Caco-2 (cell line): ENCODE measurements at places on chromosomes 2 and 18. TPM values are rescaled to one million over a fixed set of nuclear protein-coding genes. Genes with fewer than 3 reads are reported as not detected.

DNA sequence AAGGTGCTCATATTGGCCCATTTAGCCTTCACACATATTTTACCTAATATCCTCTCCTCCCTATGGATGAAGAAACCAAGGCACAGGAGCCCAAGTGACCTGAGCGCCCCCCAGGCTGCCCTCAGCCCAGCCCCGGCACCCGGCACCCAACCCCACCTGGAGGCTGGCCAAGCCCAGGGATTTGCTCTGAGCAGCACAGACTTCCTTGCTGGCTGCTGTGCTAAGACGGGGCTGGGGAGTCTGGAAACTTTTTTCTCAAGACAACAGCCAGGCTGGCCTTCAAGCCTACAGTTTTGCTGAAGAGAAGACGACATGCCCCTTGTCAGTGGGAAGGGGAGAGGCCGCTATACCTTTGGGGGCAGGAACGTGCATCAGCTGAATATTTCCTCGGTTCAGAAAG, 52.7 kb upstream of the LAMA1 start:
- no peak for DNase-seq

GRCh38 chr2:78564666-78565065, 460.8 kb upstream of the REG3G start:
- no peak for DNase-seq

DNA sequence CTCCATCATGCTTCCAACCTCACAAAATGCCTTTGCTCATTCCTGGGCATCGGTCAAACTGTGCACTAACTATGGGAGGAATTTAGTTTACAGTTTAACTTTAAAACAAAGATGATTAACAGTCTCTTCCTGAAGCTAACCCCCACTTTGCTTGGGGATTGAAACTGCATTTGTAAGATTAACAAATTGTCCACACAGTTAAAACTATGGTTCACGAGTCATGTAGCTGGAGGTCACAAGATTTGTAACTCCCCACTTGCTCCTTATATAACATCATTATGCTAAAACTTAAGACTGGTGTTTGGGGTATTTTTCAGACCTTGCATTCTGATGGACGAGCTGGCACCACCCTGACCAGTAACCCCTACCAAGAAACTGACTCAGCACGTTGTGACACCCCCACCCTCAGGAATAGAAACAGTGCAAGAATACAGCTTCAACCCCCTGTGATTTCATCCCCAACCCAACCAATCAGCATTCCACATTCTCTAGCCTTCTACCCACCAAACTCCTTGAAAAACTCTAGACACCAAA, 252.3 kb downstream of the MBD5 start:
- DNase-seq, result no peak

GRCh38 chr2:227761740-227762476, 16.2 kb downstream of the SCYGR8 start:
- peak; percentile 41 for DNase-seq

DNA sequence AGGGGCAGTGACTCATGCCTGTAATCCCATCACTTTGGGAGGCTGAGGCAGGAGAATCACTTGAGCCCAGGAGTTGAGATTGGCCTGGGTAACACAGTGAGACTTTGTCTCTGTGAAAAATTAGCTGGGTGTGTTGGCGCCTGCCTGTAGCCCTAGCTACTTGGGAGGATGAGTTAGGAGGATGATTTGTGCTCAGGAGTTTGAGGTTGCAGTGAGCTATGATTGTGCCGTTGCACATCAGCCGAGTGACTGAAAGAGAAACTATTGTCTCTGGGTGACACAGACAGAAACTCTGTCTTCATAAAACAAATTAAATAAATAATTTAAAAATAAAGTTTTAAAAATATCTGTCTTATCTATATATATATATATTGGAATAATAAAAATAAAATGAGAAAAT, 1844.6 kb upstream of the PIK3C3 start:
- DNase-seq, result no peak

GRCh38 chr2:221518935-221519625, 53.0 kb downstream of the EPHA4 start:
- peak; percentile 47 for DNase-seq

DNA sequence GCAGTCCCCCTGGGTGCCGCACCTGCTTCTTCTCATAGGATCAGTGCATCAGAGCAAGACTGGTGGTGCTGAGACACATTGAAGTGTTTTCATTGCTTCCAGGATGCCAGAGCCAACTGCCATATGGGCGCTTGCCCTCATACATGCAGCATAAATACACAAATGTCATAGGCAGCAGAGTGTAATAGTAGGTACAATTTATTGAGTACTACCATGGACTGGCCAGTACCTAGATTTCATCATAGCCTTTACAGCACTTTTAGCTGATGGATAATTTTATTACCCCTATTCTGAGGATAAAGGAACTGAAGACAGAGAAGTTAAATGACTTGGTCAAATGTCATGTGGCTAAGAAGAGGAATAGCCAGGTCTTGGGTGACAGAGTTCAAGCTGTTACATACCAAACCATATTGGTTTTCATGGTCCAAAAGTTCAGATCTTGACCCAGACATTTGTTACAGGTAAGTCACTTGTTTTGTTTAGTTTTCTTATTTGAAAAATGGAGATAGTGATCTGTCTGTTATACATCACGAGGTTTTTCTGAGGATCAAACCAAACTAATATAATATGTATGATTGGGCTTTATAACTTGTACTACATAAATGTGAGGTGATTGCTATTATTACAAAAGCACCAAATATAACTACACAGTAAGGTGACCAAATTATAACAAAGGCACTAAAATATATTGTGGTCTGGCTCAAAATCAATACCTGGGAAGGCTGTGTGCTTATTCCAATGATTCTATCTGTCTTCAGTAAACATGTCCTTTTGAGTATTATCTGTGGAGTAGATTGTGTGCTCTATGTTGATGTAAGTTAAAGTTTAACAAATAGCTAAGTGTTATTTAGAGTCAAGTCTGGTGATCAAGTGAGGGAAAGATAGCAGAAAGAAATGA, 151.9 kb upstream of the CYRIA start:
- DNase-seq, result no peak

DNA sequence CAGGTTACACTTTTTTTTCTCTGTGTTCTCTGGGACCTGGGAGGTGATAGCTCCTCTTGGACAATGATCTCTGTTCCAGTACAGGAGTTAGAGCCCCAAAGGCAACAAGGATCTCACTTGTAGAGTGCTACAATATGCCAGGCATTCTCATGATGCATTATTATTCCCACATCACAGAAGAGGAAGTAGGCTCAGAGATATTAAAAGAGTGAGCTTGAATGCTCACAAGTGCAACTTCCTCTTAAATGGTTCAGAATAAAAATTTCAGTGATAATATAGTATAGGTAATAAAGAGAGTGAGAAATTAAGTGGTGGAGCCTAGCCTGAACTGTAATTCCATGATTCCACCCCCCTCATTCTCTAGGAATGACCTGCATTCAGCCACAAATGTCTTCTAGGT, 21.4 kb downstream of the POLE4 start:
- DNase-seq, result no peak

- DNase-seq, result no peak
Measured at GRCh38 chr18:9478545-9478944, 3.2 kb downstream of the RALBP1 start.

GRCh38 chr2:99841749-99842148, 300.6 kb downstream of the AFF3 start:
- no peak for DNase-seq

DNA sequence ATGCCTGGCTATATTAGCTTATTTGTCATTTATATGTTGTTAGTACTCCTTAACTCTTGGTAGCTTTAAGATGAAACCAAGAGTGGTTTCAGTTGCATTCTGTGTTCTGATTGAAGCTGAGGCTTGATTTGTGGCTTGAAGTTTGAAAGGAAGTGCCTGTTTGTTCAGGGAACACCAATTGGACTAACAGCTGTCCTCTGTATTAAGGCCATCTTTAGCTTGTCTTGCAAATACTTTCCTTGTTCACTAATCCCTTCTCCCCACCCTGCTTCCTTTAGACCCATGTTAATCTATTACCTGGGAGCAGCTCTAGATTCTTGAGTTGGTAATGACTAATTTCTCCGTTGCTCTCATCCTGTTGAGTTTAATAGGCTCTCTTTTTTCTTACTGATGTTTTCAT, 13.4 kb downstream of the ITGA6 start:
- no peak for DNase-seq

- no peak for DNase-seq
Measured at GRCh38 chr18:57744211-57744694, 58.9 kb downstream of the ATP8B1 start.

- no peak for DNase-seq
Measured at GRCh38 chr2:238601433-238602222, 174.9 kb downstream of the ASB1 start.

- DNase-seq, result no peak
Measured at GRCh38 chr2:49189512-49190225, 35.4 kb upstream of the FSHR start.

DNAJC5G gene
- total RNA-seq, result 0.25 and 0.51 TPM in 2 replicates

GRCh38 chr2:189581354-189582139, 961 bp upstream of the SLC40A1 start:
- peak; percentile 86 for DNase-seq

CDH2 gene
- total RNA-seq, result 0.81 and 1.4 TPM in 2 replicates

DNA sequence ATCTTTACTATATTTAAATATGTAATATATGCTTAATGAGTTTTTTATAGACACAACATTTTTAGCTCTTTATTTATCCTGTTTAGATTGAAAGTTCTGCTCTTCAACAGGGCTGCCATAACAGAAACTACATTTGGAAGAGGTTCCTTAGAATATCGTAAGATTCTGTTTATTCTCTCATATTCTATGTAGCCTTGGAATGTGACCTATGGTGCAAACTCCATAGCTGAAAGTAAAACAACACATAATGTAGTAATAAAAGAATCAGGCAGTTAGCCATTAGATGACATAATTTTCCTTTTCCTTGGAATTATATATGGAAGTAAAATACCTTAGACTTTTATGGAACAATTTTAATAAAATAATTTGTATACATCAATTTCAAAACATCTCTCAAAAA, 91.3 kb downstream of the ZNF804A start:
- DNase-seq, result no peak

DNA sequence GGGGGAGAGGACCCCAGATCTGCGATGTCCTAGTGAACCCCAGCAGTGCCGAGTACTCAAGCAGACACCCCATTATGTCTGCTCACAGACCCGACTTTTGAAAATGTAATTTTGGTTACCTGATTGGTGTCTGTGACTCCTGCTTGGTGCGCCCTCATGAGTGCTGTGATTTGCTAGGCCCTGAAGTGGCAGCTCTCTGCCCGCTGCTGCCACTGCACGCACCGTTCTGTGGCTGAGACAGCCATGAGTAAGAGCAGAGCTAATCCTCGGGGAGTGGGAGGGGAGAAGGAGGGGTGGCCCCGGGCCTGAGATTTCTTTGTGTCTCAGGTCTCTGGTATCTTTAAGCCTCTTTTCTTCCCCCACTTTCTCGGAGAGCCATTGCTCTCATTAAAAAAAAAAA, 18.2 kb downstream of the FHOD3 start:
- DNase-seq, result no peak

DNA sequence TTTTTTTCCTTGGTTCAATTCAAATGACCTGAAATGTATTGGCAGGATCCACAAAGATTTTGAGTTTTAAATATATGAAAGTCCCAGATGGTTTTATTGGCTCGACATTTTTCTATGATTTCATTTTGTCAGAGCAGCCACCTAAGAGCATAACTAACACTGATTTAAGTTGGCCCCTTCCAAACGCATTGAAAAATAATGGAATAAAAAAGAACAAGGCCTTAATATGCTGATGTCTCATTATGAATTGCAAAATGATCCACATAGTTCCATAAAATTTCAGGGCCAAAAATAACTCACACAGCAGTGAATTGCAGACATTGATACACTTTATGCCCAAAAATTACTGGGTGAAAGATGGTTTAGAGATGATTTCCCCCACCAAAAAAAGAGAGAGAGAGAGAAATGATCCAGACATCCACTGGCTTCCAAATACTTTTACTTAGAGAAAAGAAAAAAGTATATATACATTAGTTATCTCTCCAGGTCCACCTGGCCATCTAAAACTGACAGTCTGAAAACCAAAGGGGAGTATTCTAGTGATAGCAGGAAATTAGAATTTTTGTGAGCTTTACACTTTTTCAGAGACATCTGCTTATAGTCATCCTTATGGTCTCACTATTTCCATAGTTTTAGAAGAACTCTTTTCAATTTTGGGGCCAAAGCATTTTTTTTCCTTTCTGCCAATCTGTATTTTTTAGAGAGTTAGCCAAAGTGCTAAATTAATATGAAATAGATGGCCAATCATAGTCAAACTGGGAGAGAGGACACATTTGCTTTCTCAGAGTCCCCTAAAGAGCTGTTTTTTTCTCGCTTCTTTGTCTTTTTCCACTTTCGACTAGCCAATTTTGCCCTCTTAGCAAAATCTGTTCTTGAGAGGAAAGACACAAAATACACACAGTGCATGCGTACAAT, 213.5 kb upstream of the RND3 start:
- DNase-seq, result no peak

GRCh38 chr2:120910164-120910563, 174.5 kb downstream of the GLI2 start:
- no peak for DNase-seq

- peak; percentile 7 for DNase-seq
Measured at GRCh38 chr2:10923008-10923375, 11.3 kb downstream of the KCNF1 start.

- no peak for DNase-seq
Measured at GRCh38 chr18:2848247-2849246, 1.7 kb downstream of the EMILIN2 start.

- no peak for DNase-seq
Measured at GRCh38 chr2:257429-257828, 6.4 kb downstream of the SH3YL1 start.

LINC00305 gene
- not detected in 2 replicates for total RNA-seq

DNA sequence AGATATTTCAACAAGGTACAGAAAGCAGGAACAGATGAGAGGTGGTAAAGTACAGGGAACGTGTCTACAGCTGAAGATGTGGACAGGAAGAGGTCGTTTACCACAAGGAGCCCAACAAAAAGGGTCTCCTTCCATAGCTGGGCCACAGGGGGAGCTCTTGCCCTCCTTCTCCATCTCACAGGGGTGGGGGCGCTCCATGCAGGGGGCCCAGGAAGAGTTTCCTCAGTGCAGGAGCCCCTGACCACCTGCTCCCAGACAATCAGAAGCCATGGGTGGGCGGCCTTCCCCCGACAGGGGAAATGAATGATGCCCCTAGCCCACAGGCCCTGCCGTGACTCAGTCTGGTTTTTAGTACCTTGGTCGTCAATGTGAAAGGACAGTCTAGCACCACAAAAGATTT, 163.6 kb upstream of the ZNF516 start:
- DNase-seq, result no peak

GRCh38 chr2:118477111-118477862, 370.2 kb downstream of the EN1 start:
- peak; percentile 87 for DNase-seq

- DNase-seq, result no peak
Measured at GRCh38 chr2:172389685-172390339, 37.6 kb upstream of the ITGA6 start.

DNA sequence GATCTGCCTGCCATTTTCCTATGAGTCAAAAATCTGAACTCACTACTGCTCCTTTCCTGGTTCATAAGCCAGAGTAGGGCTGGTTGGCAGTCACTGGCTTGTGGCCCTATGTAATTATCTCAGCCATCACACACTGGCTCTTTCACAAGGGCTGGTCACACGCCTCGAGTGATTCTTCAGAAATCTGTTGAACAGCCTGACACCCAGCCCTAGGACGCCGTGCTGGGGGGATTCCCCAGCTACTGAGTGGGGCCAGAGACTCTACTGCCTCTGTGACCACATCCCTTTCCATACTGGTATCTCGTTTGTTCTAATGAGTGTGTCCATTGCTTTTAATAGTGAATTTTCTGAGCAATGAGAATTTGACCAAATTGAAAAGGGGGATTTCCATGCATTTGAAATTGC, 45.8 kb upstream of the RBM44 start:
- no peak for DNase-seq
